Activated naive CD8-positive, alpha-beta T cell treated with anti-CD3 and anti-CD28 coated beads for 36 hours (primary cell): ENCODE measurements at places on chromosomes 6 and 20. TPM values are rescaled to one million over a fixed set of nuclear protein-coding genes. Genes with fewer than 3 reads are reported as not detected.
A peak's percentile ranks its signal among the peaks of the same experiment; 100 is the strongest.

The CD2AP gene
- 35.7 TPM for total RNA-seq

The VGLL2 gene
- not detected for total RNA-seq

DNA sequence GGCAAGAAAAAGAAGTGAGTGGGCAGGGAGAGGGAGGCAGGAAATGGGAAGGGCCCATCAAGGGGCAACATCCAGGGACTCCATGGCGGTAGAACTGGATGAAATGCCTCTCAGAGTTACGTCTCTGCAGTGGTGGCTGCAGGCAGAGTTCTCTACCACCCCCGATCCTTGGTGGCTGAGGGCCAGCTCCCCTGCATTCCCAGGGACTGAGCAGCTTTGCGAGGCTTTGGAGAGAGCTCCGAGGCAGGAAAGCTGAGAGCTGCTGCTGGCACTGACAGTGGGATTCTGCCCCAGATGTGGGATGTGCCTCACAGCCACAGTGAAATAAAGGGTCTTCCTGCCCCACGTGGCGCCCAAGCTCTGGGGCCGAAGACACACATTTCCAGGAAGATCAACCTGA, 236.6 kb downstream of the SLC24A3 start:
- DNase-seq, result no peak

The SLC22A2 gene
- total RNA-seq, result not detected

GRCh38 chr6:119162134-119162775, 83.8 kb upstream of the FAM184A start:
- no peak for DNase-seq

The IL20RA gene
- not detected for total RNA-seq

GRCh38 chr6:13454286-13455221, 32.8 kb downstream of the GFOD1 start:
- DNase-seq, result peak; percentile 85

DNA sequence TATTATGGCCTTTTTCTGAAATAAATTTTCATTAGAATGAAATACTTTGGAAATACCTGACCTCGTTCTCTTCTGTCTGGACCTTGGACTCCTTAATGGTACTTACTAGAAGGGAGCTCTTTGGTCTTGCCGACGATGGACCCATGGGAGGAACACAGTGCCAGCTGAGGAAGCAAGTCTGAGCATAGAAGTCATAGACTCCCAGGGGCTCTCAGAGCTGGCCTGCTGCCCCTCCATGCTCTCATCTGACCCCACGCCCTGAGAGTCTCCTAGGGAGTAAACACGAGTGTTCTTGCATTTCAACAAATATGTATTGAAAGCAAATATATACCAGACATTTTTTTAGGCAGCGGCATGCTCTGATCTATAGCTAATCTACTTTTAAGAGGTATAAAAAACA, 87.8 kb downstream of the PLEKHG1 start:
- no peak for DNase-seq

GRCh38 chr6:150788089-150788488, 77.4 kb upstream of the MTHFD1L start:
- no peak for DNase-seq

DNA sequence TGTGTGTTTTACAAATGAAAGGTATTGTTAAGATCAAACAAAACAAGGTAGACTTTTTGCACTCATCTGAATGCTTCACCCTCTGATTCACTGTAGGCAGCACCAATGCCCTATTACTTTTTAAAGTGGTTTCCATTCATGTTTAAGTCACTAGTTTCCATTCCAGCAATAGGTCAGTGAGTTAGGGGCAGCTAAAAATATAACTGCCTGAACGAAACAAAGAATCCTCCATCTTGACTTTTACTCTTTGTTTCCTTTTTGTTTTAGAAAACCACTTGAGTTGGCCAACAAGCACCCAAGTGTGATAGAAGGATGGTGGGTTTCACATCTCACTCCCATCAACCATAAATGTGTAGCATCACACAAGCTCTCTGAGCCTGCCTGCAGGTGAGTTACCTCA, 25.5 kb downstream of the CLIC5 start:
- no peak for DNase-seq

DNA sequence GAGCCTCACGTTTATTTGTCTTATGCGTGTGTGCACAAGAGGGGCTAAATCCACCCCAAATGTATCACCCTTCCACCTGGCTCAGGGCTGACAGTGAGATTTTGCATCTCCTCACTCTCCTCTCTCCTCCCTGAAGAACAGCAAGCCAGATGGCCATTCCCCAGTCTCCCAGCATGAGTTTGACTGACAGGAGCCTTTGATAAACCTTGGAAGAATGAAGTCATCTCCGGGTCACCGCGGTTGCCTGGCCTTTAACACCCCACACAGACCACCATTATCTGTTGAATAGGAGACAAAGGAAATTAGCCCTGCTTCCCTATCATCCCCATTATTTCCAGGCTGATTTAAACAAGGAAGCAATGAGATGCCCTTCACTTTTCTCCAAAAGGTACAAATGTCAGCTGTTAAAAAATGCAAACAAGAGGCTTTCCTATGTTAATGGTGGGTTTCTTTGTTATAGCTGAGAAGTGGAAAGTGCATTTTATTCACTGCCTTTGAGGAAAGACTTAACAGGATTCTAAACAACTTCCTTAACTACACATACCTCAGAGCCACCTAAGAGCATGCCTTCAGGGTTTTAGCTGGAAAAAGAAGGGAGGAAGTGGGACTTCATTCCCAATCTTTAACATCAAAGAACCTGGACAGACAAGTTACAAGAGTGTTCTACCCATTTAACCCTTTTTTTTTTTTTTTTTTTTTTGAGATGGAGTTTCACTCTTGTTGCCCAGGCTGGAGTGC, 524.8 kb upstream of the ID4 start:
- DNase-seq, result no peak

DNA sequence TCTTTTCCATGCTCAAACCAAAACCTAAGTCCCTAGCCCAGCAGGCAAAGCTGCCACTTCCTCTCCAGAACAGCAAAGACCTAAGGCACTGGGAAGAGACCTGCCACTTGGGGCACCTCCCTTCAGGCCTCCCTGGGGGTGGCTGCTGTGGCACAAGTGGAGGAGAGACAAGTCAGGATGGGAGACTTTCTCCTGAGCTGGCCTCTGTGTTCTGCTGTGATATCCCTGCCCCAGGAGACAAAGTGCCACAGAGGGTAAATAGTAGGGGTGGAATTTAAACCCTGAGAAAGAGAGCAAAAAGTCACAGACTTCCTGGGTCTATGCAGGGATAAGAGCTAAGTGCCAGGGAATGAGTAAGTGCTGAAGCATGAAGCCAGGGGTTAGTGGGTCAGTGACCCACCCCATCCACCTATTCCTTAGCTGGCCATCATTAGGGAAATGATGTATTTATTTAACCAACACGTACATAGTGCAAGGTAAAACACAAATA, 84.2 kb downstream of the MRPL14 start:
- no peak for DNase-seq

The OTOR gene
- not detected for total RNA-seq

- no peak for DNase-seq
These were observed 77.1 kb downstream of the STMND1 start for GRCh38 chr6:17178754-17179529.

- DNase-seq, result no peak
These were observed 2.4 kb downstream of the NUS1 start for GRCh38 chr6:117677553-117678141.

The SIRPD gene
- total RNA-seq, result 0.28 TPM

DNA sequence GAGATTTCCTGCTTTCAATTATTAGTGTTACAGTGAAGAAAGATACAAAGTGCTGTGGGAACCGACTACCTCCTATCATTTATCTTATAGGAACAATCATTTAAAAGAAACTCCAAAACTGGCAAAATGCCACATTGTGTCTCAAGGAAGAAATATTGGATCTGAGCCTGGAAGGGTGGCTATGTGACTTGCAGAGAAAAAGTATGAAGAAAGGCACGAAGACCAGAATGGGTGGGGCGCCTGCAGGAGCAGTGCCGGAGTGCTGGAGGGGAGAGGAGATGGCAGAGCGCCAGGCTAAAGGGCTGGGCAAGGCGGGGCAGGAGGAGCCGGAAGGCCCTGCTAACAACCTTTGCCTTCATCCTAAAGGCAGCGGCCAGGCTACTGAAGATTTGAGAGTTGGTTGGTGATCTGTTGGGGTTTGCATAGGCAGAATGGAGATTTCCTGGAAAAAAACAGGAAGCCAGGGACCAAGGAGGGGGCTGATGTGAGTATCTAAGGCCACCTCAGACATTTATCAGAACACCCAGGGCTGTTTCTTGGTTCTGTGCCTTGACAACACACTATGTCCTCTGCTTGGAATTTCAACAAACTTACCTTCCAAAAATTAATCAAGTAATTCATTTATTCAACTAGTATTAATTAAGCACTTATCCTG, 125.6 kb downstream of the MAFB start:
- DNase-seq, result no peak

The ABHD16B gene
- total RNA-seq, result not detected

DNA sequence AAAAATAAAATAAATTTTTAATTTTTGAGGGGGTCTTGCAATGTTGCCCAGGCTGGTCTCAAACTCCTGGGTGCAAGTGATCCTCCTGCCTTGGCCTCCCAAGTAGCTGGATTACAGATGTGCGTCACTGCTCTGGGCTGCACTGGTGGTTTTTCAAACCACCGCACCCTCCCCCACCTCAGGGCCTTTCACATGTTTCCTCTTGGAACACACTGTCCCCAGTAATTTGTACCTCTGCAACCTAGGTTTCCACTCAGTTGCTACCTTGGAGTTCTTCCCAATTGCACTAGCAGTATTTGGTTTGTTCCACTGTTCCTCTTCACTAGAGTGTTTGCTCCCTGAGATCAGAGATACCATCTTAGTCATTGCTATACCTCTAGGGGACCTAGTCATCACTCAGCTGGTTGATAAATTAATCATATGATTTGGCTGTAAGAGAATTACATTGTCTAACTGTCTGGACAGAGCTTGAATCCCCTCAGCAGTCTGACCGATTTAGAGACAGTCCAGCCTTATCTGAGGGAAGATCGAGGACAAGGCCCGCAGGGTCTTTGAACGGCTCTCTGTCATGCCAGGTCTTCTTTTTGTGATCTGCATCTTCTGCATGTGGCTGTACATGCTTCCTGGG, 32.0 kb downstream of the CEP43 start:
- no peak for DNase-seq

DNA sequence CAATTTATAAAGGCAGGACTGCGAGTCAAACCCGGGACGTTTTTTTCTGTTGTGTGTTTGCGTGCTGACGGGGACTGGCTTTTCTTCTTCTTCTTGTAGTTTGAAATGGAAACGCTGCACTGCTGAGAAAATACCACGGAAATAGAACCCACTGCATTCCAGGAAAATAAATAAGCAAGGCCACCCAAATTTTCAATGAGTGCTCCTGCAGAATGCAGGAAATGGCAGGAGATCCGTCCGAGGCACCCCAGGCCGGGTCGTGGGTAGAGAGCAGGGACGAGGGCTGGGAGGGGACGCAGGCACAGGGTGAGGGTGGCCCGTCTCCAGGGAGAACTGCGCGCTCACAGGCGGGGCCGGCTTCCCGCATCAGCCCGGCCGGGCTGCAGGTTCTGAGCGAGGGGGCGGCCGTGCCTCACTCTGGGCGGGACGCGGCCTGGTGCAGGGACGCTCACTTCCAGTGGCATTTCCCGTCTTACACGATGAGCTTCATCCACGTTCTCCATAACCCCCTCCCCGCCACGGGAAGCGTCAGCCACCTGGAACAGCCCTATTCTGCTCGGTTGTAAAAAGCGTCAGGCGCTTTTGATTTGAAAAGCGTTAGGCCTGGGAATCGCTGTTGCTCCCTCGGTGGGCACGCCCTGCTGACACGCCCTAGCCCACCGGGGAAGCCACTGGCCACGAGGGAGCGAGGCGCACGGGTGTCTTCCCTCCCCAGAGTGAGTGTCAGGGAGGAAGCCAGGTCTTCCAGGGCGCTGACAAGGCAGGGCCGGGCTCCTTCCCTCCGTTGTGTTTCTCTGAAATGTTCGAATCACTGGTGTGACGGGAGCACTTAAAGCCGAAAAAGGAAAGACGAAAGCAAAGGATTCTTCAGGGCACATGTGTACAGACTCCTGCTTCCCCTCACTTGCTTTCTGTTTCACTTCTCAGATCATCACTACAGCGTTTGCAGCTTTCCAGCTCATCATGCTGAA, 17.9 kb upstream of the EXOC2 start:
- peak; percentile 71 for DNase-seq
